ENCODE measurements at places on chromosomes 3 and 15. TPM values are rescaled to one million over a fixed set of nuclear protein-coding genes. Genes with fewer than 3 reads are reported as not detected.

Gene PPP2R3A
- 25.5 TPM for total RNA-seq

Gene NAALADL2
- total RNA-seq, result 43.9 TPM

Gene MAPKBP1
- 31.3 TPM for total RNA-seq

Gene EPHA6
- total RNA-seq, result 22.0 TPM

Gene EFCC1
- 1.1 TPM for total RNA-seq

Gene TJP1
- 145 TPM for total RNA-seq

Gene DLEC1
- 0.33 TPM for total RNA-seq

Gene BCL2A1
- 1.5 TPM for total RNA-seq

Gene ANAPC13
- total RNA-seq, result 78.0 TPM

Gene IL17RD
- 32.2 TPM for total RNA-seq

Gene MESP2
- 2.8 TPM for total RNA-seq

Gene DOCK3
- 13.9 TPM for total RNA-seq

Gene AP2M1
- 273 TPM for total RNA-seq

Gene LRRC2
- 3.6 TPM for total RNA-seq

Gene FOXB1
- total RNA-seq, result not detected

Gene HEG1
- total RNA-seq, result 89.8 TPM

Gene PPM1L
- 58.1 TPM for total RNA-seq

Gene MYLK
- 149 TPM for total RNA-seq

Gene MITF
- 38.3 TPM for total RNA-seq

Gene SPATA12
- total RNA-seq, result not detected

Gene GOLIM4
- total RNA-seq, result 67.7 TPM

Gene FXR1
- 290 TPM for total RNA-seq

Gene MKRN3
- total RNA-seq, result 34.4 TPM

Gene OXSR1
- total RNA-seq, result 48.1 TPM

Gene SEMA6D
- 69.2 TPM for total RNA-seq

Gene TSC22D2
- total RNA-seq, result 40.0 TPM

Gene CLRN1
- 12.0 TPM for total RNA-seq

Gene LRRIQ4
- 0.33 TPM for total RNA-seq

Gene CELF6
- total RNA-seq, result 23.9 TPM
